ENCODE measurements at places on chromosomes 16 and 17.

- DNase-seq = no peak
These were observed 39.7 kb upstream of the IRX3 start for GRCh38 chr16:54326266-54326662.

GRCh38 chr17:65556910-65557348 is 4.5 kb downstream of the AXIN2 start:
- DNase-seq = no peak

DNA sequence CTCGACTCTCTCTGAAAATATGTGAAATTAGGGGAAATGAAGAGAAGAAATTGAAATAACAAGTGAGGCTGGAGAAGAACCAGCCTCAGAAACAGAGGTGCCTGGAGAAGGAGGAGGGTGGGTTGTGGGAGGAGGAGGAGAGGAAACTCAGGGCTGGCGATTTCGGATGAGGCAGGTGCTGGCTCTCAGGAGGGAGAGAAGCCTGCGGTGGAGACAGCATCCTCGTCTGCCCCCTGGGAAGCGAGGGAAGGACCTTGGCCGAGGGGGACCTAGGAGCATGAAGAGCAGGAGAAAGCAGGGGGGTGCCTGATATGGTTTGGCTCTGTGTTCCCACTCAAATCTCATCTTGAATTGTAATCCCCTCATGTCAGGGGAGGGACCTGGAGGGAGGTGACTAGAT is 264.7 kb upstream of the TNRC6C start:
- no peak for DNase-seq

- no peak for DNase-seq
These were observed 5.0 kb downstream of the PIK3R6 start for GRCh38 chr17:8862213-8863056.

DNA sequence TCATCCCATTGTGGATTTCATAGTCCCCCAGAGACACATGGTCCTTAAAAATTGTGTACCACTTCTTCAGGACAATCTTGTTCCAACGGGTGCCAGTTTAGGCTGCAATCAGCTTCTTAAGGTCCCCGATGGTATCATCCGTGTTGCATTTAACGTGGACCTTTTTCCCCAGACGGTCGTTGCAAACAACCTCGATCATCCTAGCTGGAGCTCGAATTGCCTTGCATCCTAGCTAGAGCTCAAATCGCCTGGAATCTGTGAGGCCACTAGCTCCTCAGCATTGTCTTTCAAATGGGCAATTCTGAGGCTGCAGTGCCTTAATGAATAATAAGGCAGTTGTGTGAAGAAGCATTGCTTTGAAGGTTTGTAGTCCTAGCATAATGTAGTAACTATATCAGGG is 37.7 kb upstream of the RHBDL3 start:
- DNase-seq = no peak

- no peak for DNase-seq
These were observed 16.1 kb downstream of the PLK1 start for GRCh38 chr16:23694644-23695373.

GRCh38 chr17:47170710-47171109 is 18.4 kb downstream of the CDC27 start:
- DNase-seq = no peak

- DNase-seq = no peak
These were observed 38.5 kb upstream of the CORO6 start for GRCh38 chr17:29661213-29661612.

DNA sequence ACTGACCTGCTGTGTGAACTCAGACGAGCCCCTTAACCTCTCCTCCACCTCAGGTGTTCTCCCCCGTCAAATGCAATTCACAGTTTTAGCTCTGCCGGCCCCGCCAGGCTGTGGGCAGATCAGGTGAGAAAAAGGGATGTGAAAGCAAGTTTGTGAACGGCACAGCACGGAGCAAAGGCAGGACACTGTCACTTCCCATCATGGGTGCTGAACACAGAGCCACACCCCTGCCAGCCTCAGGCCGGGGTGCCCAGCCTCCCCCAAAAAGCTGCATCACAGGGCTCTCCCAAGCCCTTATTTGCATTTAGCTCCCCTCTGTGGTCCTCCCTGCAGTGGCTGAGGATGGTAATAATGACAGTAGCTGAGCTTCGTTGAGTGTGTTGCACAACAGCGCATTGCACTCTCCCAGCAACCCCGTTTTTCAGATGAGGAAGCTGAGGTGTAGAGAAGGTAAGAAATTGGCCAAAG is 88.8 kb upstream of the TNRC6C start:
- no peak for DNase-seq

GRCh38 chr17:65697661-65698060 is 136.2 kb upstream of the AXIN2 start:
- DNase-seq = no peak

- no peak for DNase-seq
These were observed 5.2 kb upstream of the TFAP4 start for GRCh38 chr16:4277987-4278513.

- DNase-seq = no peak
These were observed 39.2 kb downstream of the CYLD start for GRCh38 chr16:50781043-50781442.

DNA sequence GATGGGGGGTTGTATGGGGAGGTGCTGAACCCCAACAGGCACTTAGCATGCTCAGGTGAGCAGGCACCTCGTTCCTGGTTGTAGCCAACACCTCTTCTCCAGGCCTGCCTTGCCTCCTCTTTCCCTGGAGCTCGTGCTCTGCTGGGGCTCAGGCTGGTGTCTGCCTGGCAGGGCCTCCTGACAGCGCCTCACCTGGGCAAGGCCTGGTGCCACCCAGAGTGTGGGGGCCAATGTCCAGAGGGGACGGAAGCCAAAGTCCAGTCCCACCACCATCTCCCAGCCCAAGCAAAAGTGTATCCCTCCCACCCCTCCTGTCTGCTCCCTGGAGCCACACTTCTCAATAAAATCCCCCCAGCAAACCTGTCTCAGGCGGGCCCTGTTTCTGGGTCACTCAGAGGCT is 304.2 kb upstream of the TNRC6C start:
- DNase-seq = no peak

DNA sequence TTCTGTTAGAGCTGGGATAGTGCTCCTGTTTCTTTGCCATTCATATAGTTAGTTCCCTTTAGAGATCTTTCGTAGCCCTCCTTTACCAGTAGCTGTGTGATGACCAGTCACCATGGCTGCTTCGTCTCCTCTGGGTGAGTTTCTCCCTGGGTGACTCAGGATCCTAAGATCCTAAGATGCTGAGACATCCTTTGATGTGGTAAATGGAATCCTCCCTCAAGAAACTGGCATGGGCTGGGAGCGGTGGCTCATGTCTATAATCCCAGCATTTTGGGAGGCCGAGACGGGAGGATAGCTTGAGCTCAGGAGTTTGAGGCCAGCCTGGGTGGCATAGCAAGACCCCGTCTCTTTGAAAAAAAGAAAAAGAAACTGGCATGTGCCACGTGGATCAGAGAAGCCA is 5.9 kb downstream of the PHAF1 start:
- no peak for DNase-seq

DNA sequence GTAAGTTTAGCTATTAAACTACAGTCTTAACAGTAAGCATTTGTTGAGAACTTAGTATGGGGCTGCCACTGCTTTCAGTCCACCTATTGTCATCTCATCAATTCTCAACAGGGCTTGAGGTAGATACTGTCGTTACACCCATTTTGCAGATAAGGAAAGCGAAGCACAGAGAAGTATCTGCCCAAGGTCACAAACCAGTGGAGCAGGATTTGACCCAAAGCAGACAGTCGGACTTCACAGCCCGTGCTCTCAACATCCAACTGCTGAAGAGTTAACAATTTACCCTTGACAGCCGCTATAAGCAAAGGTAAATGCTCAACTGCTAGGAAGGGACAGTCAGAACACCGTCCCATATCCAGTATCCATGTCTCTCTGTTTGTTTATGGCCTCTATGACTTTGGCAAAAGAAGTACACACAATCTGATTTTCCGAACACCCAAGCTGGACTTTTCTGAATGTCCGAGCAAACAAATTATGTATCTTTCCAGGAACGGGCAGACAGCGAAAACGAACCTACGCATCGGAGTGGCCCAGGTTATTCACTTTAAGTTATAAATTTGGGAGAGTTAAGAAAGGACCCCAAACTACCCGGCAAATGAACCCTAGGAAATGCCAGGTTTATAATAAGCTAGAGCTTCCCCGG is 1.2 kb downstream of the SIAH1 start:
- DNase-seq = no peak

- no peak for DNase-seq
These were observed 40.2 kb upstream of the CIBAR2 start for GRCh38 chr16:85152414-85153030.

- no peak for DNase-seq
These were observed 9.0 kb upstream of the GGA2 start for GRCh38 chr16:23519282-23519681.

DNA sequence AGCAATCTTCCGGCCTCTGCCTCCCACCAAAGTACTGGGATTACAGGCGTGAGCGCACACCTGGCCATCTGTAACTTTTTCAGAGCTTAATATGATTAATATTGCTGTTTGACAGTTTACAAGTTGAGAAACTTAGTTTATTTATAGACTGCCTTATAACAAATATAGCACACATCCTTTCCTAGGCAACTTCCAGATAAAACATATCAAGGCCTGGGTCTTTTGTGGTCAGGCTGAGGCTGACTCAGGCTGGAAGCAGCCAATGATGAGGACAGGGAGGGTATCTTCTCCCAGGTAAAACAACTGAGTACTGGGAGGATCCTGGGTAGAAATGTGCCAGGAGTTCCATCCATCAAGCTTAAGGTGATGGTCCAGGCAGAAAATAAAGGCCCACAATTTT is 16.2 kb downstream of the LUC7L start:
- DNase-seq = no peak

DNA sequence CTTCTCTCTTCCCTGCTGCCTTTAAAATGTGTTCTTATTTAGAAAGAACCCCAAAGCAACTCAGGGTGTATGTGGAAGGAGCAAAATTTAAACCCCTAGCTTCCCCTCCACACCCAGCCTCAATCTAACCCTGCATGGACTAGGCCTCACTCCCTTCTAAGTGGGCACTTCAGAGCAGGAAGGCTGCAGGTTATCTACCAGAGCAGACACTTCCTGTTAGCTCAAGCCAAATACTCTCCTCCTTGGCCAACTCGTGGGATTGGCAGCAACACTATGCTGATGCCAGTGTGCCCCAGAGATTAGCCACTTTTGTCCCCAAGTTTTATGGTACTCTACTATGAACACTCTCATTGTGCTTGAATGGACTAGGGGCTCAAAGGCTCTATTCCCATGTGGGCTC is 35.6 kb downstream of the CCDC42 start:
- DNase-seq = no peak

DNA sequence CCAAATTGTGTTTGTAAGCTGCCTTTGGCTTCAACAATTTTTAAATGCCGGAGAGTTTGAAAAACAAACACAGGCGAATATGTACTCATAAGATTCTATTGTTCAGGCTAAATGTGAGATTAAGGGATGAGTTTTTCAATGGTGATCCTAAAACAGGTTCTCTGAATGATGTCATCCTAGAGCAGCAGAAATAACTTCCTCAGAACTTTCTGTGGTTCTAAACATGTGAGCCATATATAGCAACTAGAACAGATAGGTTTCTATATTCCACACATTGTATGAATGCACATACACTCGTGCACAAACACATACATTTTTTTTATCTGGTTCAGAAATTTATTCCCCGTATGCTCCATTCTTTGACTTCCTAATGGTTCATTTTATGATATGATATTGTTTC is 1352.2 kb downstream of the CDH8 start:
- DNase-seq = no peak

- DNase-seq = no peak
These were observed 5.0 kb upstream of the CYB561 start for GRCh38 chr17:63451150-63451549.

DNA sequence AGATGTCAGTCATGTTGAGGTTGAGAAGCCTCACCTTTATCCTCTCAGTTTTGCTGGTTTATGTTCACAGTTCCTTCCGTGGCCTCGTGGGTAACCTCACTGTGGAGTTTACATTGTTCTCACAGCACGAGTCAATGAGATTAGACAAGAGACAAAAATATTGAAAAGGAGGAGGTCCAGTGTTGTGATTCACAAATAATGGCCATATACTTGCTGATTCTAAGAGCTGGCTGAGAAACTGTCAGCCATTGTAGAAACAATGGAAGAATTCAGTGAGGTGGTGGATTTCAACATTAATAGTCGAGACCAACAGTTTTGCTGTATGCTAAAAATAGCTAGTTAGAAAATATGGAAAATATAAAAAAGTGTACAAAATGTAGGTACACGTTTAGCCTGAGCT is 176.4 kb upstream of the WSCD1 start:
- no peak for DNase-seq

DNA sequence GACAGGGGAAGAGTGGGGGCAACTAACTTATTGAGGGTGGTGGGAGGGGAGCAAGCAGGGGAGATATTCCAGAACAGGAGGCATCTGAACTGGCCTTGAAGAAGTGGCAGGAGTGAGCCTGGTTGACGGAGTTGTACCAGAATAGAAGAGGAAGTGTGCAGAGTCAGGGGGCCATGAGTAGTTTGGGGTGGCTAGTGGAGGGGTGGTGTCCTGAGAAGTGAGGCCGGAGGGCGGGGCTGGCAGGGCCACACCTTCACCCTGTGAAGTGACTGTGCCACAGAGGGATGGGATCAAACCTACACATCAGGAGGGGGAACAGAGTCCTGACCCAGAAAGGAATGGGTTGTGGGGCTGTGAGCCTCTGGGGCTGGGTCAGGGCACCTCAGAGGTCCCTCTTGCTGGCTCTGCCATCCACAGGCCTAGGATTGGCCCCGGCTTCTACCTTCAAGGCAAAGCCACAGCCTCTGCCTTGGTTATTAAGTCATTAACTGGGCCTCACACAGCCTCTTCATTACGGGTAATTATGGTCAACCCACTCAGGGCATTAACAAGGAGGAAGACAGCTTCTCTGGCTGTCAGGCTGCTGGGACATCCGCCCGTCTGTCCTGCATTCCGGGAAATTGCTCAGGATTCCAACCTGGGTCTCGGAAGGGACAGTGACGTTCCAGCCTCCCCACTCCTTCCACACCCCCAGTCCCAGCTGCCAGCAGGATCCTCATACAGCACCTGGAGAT is 12.7 kb downstream of the SPNS2 start:
- no peak for DNase-seq

- no peak for DNase-seq
These were observed 61.4 kb upstream of the TBX2 start for GRCh38 chr17:61338000-61338798.

- no peak for DNase-seq
These were observed 7.7 kb downstream of the NUBP1 start for GRCh38 chr16:10751291-10751697.

DNA sequence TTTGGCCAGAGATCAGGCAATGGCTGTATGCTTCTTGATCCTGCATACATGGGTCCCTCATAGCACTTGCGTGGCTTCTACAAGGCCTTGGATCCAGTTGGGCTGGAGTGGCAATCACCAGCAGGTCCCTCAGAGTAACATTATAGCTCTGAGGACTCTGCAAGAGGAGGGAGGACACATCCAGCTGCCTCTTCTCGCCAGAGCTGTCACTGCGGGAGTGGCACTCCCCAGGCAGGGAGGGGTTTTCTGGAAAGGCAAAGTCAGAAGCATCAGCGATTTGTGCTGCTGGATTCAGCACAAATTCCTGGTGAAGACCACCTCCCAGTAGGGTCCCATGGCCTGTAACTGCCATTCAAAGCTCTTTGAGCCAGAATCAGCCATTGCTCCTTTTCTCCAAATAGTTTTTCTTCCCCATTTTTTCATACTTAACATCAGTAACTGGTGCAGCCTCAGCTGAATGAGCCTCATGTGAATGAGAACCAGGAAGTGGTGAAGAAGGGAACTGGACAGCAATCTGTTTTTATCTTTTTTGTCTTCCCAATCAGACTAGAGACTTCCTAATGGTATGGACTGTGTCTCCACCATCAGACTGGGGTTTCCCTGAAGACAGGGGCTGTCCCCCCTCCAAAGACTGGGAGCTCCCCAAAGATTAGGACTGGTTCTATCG is 40.6 kb upstream of the HOXB13 start:
- no peak for DNase-seq

GRCh38 chr17:38465391-38466345 is 37.4 kb downstream of the ARHGAP23 start:
- DNase-seq = no peak
